Activated naive CD8-positive, alpha-beta T cell treated with anti-CD3 and anti-CD28 coated beads for 36 hours (primary cell): ENCODE measurements at places on chromosomes 7 and 10. TPM values are rescaled to one million over a fixed set of nuclear protein-coding genes. Genes with fewer than 3 reads are reported as not detected.
A peak's percentile ranks its signal among the peaks of the same experiment; 100 is the strongest.

GRCh38 chr10:113000876-113001598, 51.0 kb downstream of the TCF7L2 start:
- DNase-seq = no peak

DNA sequence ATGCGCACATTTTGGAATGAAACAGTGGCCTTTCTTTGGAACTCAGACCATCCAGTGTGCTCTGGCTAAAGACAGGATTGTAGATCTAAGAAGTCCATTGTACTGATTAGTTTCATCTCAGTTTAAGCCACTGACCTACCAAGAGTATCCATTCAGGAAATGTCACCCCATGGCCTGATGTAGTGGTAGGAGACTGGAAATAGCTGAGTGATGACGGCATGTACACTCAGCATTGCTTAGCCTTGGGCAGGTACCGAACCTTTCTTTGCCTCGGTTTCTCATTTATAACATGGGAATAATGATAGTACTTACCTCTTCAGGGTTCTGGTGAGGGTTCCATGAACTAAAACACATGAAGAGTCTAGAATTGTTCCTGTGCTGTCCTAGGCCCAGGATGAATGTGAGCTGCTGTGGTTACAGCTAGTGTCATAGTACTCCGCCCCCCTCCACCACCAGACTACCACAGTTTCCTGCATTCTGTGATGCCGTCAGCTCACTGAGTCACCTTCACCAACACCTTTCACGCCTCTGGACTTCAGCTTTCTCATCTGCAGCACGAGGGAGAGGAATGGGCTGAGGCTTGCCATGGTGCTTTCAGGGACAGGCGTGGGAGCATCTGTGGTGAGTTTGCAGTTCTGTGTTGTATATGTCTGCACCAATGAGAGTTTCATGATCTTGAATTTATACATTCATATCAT, 484.0 kb upstream of the GALNT17 start:
- peak; percentile 83 for DNase-seq

DNA sequence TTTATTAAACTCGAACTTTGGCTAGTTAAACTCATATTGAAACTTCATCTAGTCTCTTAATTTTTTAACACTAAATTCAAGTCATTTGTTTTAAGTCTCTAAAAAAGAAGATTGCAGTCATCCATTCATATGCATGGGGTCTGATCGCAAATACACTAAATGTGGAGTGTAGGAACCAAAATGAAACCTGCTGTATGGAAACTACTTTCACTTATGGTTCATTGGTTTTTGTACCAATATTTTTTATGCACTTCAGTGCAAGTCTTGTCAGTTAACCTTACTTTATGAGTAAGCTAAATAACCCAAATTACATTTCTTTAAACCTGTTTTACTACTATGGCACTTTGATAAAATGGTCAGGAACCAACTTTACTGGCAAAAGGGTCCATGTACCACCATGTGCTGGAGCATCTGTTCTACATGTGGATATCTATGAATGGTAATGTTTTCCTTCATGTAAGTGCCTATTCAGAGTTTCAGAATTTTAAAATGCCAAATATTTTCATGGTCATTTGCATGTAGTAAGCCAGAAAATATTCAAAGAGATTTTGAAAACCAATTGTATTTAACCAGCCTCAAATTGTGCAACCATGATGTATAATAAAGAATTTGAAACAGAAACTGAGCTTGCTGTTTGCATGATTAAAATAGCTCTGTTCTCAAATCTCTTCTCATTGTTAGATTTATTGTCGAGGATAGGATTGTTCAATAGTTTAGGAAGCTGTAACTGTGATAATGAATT, 7.6 kb upstream of the SUPV3L1 start:
- no peak for DNase-seq

DNA sequence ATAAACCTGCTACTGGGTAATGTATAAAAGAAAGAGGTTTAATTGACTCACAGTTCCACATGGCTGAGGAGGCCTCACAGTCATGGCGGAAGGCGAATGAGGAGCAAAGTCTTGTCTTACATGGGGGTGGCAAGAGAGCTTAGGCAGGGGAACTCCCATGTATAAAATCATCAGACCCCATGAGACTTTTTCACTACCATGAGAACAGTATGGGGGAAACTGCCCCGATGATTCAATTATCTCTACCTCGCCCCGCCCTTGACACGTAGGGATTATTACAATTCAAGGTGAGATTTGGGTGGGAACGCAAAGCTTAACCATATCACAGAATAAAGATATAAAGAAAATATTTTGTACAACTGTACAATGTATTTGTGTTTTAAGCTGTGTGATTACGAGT, 39.4 kb upstream of the PLCE1 start:
- DNase-seq = no peak

DNA sequence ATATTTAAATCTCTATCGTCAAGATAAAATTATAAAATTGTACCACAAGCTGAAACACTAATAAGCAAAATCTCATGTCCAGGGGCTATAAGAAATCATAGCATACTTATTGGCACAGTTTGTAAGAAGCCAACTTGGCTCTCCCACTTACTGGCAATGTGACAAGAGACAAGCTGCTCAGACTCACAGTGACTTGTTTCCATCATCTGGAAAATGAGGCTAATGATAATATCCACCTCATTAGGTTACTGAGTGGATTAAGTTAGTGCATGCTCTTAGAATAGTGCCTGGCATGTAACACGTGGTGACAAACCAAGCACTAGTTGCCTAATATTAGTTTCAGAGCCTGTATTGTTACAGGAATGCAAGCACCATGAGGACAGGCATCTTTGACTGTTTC, 234.4 kb downstream of the GLI3 start:
- DNase-seq = no peak

ANXA8L1 gene
- total RNA-seq = not detected

CCNJ gene
- total RNA-seq = 7.8 TPM

TUBAL3 gene
- total RNA-seq = not detected
